NCI-H1048 (cell line): ENCODE measurements at places on chromosomes 7 and 10.

GRCh38 chr7:116547347-116547746 is 22.5 kb downstream of the CAV1 start:
- DNase-seq: no peak

- DNase-seq: no peak
Measured at GRCh38 chr7:110790992-110791391, 299.9 kb upstream of the LRRN3 start.

DNA sequence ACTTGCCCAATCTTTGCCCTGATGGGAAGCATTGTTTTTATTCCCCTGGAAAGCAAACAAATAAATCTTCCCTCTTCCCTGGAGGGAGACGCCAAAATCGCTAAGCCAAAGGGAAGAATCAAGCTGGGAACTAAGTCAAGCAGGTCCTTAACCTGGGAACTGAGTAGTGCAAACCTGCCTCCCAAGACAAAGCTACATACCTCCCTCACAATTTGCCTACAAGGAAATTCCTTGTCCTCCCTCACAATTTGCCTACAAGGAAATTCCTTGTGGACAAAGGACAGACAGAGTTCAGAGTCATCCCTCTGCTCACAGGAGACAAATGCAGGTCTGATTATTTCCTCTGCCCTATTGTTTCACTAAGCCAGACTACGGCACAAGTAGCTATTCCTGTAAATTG is 50.5 kb downstream of the SPOCK2 start:
- no peak for DNase-seq

DNA sequence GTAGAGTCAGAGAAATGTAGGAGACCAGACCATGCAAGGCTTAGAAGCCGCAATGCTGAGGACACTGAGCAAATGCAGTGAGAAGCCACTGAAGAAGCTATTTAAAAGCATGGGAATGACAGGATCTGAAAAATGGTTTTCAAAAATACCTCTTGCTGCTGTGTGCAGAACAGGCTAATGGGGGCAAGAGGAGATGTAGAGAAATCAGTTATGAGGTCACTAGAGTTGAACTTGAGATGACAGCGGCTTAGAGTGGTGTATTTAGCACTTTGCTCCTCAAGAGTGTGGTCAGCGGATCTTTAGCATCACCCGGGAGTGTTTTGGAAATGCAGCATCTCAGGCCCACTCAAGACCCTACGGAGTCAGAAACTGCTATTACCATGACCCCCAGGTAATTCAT is 48.8 kb downstream of the KIAA1549 start:
- DNase-seq: no peak

DNA sequence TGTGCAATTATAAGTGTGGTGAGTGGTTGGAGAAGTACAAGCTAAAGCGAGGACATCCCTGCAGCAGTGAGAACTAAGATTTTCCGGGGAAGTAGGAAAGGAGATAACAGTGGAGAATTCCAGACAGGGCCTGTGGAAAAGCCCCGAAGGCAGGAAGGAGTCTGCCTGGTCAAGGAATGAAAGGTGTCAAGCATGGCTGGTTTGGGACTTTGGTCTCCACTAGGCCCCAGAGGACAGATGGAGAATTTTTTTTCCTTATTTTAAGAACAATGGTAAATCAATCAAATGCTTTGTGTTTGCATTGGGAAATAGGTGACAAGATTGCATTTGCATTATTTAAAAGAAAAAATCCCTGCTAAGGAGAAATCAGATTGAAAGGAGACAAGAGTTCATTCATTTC is 3.2 kb upstream of the CEP55 start:
- DNase-seq: no peak

- DNase-seq: no peak
Measured at GRCh38 chr7:7948232-7948631, 20.4 kb upstream of the GLCCI1 start.

GRCh38 chr10:123565691-123566660 is 100.2 kb upstream of the GPR26 start:
- DNase-seq: no peak

DNA sequence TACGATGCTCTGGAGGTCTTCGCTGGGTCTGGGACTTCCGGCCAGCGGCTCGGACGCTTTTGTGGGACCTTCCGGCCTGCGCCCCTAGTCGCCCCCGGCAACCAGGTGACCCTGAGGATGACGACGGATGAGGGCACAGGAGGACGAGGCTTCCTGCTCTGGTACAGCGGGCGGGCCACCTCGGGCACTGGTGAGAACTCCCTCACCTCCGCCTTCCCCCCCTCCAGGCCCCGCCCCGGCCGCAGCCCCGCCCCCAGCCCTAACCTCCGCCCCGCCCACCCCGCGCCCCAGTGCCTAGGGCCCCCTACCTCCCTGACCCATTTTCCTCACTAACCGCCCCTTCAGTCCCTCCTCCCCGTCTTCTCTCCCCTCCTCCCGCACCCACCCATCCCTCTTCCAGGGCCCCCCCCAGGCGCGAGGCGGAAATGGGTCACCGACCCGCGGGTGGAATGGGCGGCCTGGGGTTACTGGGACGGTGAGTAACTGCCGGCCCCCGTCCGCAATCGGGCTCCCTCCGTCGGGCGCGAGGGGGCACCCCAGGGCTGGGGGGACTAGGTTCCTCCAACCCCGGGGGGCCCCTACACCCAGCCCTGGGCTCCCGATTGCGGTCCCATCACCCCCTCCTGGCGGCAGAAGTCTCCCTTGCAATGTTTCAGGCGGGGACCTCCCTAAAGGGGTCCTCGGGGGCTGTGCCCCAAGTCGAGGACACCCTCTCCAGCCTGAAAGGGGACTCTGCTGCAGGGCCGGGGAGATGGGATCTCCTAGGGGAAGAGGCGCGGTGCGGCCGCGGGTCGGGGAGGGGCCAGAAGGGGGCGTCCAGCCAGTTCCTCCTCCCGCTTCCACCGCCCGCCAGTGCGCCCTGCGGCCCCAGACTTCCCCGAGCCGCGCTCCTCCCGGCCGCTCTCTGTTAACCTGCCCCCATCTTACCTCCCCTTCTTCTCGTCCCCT is 2.1 kb downstream of the PCOLCE start:
- DNase-seq: peak; percentile 17

GRCh38 chr7:143931739-143932138 is 3.3 kb upstream of the OR2F2 start:
- DNase-seq: no peak

DNA sequence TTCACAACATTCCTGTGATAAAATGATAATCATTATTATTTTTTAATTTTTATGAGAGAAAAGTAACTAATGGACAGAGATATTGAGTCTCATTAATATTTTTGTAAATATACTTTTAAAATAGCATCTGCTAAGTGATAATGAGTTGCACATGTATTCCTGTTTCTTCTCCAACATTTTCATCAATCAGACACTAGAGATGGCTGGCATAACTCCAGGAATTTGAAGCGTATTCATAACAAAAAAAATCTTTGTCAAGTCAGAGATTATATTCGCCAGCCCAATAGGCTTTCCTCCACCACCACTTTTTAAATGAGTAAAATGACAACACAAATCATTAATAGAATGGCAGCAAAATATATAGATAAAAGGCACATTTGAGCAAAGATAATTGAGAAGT is 524.0 kb upstream of the KCND2 start:
- no peak for DNase-seq

GRCh38 chr10:69567920-69568319 is 5.3 kb downstream of the NEUROG3 start:
- DNase-seq: no peak

- DNase-seq: no peak
Measured at GRCh38 chr7:41005374-41005901, 697.5 kb downstream of the INHBA start.

GRCh38 chr7:86407291-86407690 is 236.4 kb upstream of the GRM3 start:
- no peak for DNase-seq

DNA sequence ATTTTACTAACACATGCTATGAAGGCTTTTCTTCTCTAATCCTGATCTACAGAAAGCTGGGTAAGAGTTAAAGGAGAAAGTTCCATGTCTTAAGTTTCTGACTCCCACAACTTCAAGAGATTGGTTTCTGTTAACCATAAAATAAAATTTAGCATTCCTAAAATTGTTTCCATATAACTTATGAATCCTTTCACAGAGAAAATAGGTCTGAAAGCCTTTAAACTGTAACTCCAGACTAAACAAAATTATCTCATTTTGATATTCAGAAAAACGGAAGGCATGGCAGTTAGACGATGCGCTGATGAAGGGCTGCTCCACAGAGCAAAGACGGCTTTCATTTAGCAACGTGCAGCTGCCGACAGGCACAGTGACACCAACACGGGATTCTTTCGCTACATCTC is 133.3 kb downstream of the SLC25A13 start:
- no peak for DNase-seq

- no peak for DNase-seq
Measured at GRCh38 chr10:101559596-101560297, 28.3 kb downstream of the POLL start.

DNA sequence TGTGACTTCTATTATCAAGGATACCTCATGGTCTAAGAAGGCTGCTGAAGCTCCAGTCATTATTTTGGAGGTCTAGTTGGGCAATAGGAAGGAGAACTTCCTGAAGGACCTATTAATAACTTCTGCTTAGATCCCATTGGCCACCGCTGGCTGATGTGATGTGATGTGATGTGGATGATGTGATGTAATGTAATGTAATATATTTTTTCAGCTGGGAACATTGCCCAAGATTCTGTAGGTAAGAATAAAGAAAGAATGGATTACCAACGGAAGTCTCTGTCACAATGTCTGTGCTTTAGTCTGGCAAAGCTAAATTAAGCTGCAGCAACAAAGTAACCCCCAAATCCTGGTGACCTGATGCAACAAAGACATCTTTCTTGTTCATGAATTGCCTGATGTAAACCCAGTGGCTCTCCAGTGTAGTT is 233.7 kb downstream of the PTEN start:
- DNase-seq: no peak

DNA sequence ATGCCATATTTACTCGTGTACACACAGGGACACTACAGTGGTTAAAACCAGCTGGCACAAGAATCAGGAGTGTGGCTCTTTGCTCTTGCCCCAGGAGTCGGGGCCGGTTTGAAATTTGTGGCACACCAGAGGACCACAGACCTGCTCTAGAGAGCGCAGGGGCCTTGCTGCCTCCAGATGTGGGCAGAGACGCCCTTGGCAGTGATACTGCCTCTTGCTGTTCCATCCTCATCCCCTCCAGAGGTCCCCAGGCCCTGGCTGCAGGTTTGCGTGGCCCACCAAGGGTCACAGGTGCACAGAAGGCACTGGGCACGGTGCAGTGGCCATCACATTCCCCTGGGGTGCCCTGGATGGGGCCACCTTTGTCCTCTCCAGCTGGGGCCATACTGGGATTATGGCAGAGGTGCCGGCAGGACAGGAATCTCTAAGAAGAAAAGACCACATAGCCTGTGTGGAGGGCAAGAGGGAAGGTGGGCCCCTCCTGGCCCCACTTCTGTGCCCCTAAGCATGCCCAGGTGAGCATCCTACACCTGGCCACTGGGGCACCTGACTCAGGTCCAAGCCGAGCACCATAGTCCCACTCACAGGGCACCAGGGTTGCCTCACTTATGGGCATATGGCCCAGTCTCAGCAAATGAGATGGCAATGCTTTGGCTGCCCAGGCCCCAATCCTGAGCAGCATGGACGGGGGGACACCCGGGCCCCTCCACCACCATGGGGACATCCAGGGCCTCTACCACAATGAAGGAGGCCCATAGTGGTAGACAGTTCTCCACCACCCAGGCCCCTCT is 45.6 kb downstream of the FOXL3 start:
- DNase-seq: no peak

DNA sequence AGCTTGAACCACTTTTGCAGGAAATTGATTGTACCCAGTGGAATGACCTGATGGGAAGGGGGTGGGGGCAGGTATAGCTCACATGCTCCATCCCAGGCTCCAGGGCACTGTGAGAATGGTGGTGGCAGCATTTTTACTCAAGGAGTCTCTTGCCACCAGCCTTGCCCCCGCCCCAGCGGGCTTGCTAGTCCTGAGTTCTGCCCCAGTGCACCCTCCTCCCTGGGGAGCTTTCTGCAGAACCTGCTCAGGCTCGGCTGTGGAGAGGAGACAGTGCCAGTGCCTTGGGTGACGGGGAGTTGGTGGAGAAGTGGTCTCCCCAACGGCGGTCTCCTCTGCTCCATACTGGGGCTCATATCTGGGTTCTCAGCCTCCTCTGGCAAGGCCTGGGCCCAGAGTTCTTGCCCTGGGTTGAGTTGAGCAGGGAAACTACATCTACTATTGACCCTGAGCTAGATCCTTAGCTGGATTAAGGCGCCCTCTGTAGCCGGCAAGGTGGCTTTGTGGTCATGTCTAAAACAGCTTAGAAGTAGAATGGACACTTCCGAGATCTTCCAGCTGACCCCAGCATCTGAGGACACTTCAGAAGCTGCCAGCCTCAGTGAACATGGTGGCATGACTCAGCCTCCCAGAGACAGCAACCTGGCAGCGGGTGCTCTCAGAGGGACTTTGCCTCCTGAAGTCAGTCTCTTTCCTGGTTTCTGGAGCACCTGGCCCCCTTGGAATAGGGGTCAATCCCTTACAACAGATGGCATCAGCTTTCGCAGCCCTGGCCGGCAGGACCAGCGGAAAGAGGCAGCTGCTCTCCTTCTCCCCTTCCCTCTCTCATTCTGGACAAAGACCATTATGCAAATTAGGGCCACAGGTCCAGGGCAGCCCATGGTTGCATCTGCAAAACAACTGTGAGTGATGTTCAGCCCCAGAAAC is 363.4 kb upstream of the MKI67 start:
- DNase-seq: no peak
